ENCODE measurements at places on chromosomes 2 and 18. TPM values are rescaled to one million over a fixed set of nuclear protein-coding genes. Genes with fewer than 3 reads are reported as not detected.

DNA sequence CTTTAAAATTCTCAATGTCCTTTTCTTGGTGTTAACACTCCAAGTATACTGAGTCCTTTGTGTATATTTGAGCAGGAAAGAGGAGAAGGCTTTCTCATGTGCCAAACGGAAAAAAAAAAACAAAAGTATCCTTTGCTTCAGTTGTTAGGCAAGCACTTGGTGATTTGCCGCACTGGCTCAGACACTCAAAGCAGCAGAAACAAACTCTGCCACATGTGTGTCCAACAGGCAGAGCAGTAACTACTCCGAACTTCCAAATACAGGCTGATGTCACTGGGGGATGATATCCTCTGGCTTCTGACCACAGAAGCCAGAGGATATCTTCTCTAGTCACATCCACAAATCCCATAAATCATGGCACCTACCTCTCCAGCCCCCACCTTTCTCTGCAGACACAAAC lies 108.0 kb upstream of the SALL3 start:
- no peak overlapping the region for H3K4me3 ChIP-seq
- H3K4me1 ChIP-seq, result no peaks in the 10 kb centered on the region
- H3K36me3 ChIP-seq, result no peaks in the 10 kb centered on the region
- peaks cover 10% of the 10 kb centered on the region for H3K27me3 ChIP-seq

DNA sequence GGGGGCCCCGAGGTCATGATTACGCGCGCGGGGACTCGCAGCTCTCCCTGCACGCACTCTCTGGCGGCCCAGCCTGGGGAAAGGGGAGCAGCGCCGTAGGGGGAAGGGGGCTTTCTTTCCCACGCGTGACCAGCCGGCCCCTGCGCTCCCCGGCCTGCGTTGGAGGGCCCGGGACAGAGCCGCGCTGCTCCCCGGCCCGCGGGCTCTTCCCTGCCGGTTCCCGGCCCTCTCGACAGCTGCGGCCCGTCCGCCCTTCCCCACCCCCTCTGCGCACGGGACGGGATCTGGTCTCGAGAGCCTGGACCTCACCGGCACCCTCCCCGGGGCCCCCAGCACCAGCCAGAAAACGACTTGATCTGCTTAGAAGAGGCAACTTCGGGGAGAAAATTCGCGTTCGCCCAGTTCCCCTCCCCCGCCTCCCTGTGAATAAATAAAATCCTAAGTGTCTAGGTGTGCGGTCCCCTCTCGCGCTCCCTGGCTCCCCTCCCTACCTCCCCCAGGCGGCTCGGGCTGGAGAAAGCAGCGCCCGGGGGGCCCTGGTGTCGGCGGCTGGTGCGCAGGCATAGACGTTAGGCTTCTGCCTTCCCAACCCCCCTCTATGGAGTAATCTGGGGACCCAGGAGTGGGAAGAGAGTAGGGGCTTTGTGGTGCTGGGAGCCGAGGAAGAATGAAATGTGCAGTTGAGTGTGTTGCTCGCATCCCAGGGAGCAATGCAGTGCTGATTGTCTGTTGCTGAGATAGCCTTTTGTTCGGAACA lies 803 bp upstream of the FIGN start:
- peaks cover 4% of the 10 kb centered on the region for H3K4me1 ChIP-seq
- H3K4me3 ChIP-seq, result no peak overlapping the region
- H3K27me3 ChIP-seq, result peaks cover 13% of the 10 kb centered on the region
- no peak overlapping the region for H3K27ac ChIP-seq

GRCh38 chr2:201786471-201786870 lies 5.7 kb upstream of the ALS2 start:
- H3K27ac ChIP-seq, result no peak overlapping the region
- H3K4me3 ChIP-seq, result no peak overlapping the region
- no peaks in the 10 kb centered on the region for H3K36me3 ChIP-seq
- peaks cover 3% of the 10 kb centered on the region for H3K4me1 ChIP-seq
- H3K27me3 ChIP-seq, result peaks cover 3% of the 10 kb centered on the region

GRCh38 chr2:119960821-119961220 lies 52.1 kb upstream of the EPB41L5 start:
- H3K27ac ChIP-seq, result no peak overlapping the region
- DNase-seq, result no peak
- no peak overlapping the region for H3K4me3 ChIP-seq
- H3K4me1 ChIP-seq, result peaks cover 9% of the 10 kb centered on the region
- peaks cover 43% of the 10 kb centered on the region for H3K36me3 ChIP-seq
- H3K27me3 ChIP-seq, result no peaks in the 10 kb centered on the region

GRCh38 chr2:5740817-5741216 lies 48.6 kb downstream of the SOX11 start:
- no peak for DNase-seq
- H3K36me3 ChIP-seq, result no peaks in the 10 kb centered on the region
- no peak overlapping the region for H3K27ac ChIP-seq
- no peaks in the 10 kb centered on the region for H3K4me1 ChIP-seq

GRCh38 chr2:70923378-70924015 lies 12.2 kb upstream of the ATP6V1B1 start:
- peak; percentile 39 for DNase-seq
- no peaks in the 10 kb centered on the region for H3K4me1 ChIP-seq
- no peaks in the 10 kb centered on the region for H3K36me3 ChIP-seq
- no peak overlapping the region for H3K4me3 ChIP-seq
- H3K27me3 ChIP-seq, result peaks cover 2% of the 10 kb centered on the region

- peaks cover 12% of the 10 kb centered on the region for H3K4me1 ChIP-seq
- peak overlapping the region; percentile 92 for H3K4me3 ChIP-seq
- H3K27ac ChIP-seq, result peak overlapping the region; percentile 84
- H3K36me3 ChIP-seq, result peaks cover 42% of the 10 kb centered on the region
- no peak for DNase-seq
- peaks cover 21% of the 10 kb centered on the region for H3K27me3 ChIP-seq
Observed at GRCh38 chr18:658947-659533, 1.6 kb downstream of the TYMS start.

DNA sequence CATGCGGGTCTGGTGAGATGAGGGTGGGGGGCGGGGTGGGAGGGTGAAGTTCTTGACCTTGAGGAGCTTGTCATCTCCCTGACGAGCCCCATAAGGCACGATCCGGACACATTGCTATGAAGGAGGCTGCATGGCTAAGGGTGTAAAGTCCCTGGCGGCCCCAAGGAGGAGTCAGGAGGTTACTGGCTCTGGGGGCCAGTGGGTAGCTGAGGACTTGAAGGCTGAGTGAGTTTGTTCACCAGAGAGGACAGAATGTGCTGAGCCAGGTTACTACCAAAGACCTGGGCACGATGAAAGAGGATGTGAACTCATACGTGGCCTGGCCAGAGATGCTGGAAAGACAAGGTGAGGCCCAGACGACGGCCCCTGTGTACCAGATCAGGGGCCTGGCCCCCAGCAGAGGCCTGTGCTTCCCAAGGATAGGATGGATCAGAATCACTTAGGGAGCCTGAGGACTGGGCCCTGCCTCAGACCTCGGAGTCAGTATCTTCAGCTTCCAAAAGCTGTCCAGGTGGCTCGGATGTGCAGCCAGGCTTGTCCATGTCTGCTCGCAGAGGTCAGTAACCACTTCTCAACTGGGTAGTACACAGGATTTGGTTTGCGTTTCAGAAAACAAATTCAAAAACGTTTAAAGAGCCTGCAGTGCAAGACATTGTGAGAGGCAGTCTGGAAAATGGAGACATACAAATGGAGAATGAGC lies 110.9 kb downstream of the RNF144A start:
- H3K4me1 ChIP-seq, result peaks cover 9% of the 10 kb centered on the region
- H3K27me3 ChIP-seq, result no peaks in the 10 kb centered on the region
- no peak for DNase-seq
- no peak overlapping the region for H3K27ac ChIP-seq

DNA sequence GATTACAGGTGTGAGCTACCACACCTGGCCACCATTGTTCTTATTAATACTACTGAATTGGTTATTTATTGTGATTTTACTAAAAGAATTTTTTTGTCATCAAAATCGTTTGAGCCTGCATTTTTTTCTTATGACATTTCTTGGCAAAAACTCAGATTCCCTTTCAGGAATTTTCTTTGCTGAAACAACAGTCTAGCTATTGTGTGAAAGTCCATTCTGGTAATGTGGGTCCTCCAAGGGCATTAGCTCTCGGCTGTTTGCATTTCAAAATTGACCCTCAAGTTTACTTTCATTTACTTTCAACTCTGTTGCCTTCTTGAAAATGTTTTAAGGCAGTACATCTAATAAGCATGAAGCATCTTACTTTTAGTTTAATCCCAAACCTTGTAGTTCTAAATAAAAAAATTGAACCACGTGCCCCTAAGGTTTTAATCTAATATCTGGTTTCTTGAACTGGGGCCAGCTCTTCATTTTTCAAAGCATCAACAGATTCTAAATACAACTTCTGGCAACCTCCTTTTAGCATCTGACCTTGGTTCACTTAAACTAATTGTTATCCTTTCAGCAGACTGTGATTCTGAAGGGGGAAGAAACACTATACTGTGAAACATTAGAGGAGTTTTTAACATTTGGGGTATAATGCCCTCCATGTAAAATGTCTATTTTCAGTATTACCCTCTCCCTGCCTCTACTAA lies 325.2 kb upstream of the RAB12 start:
- H3K36me3 ChIP-seq, result no peaks in the 10 kb centered on the region
- no peaks in the 10 kb centered on the region for H3K27me3 ChIP-seq
- H3K4me3 ChIP-seq, result no peak overlapping the region
- no peak overlapping the region for H3K27ac ChIP-seq
- DNase-seq, result no peak

DNA sequence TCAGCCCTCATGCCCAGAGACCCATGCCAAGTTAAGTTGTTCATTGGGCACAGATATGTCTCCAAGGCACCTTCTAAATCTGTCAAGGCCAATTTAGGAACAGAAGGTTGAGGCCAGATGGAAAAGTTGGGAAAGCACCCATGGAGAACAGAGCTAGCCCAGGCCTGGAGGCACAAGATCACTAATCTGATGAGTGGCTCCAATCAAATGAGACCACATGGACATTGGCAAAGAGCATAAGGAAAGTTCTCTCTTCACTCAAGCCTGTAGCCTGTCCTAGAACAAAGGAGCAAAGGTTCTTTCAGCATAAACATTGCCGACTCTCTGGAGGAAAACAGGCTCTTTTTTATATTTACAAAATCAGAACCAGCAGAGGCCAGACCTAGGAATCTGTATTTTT lies 154.8 kb downstream of the RNF152 start:
- DNase-seq, result no peak
- no peak overlapping the region for H3K4me3 ChIP-seq
- H3K4me1 ChIP-seq, result no peaks in the 10 kb centered on the region
- H3K27ac ChIP-seq, result no peak overlapping the region
- H3K27me3 ChIP-seq, result no peaks in the 10 kb centered on the region
- H3K36me3 ChIP-seq, result no peaks in the 10 kb centered on the region

GRCh38 chr18:66011916-66012315 lies 261.1 kb downstream of the CDH7 start:
- no peaks in the 10 kb centered on the region for H3K4me1 ChIP-seq
- H3K4me3 ChIP-seq, result no peak overlapping the region
- H3K27me3 ChIP-seq, result no peaks in the 10 kb centered on the region
- no peak for DNase-seq
- H3K27ac ChIP-seq, result no peak overlapping the region

GRCh38 chr18:74389171-74389927 lies 67.8 kb downstream of the DIPK1C start:
- no peak for DNase-seq
- no peaks in the 10 kb centered on the region for H3K36me3 ChIP-seq
- H3K4me1 ChIP-seq, result peaks cover 13% of the 10 kb centered on the region
- no peak overlapping the region for H3K27ac ChIP-seq

- no peak overlapping the region for H3K27ac ChIP-seq
- no peak overlapping the region for H3K4me3 ChIP-seq
- no peaks in the 10 kb centered on the region for H3K4me1 ChIP-seq
- DNase-seq, result no peak
- H3K27me3 ChIP-seq, result peaks cover 16% of the 10 kb centered on the region
Observed at GRCh38 chr2:31108561-31109286, 29.5 kb downstream of the GALNT14 start.

DNA sequence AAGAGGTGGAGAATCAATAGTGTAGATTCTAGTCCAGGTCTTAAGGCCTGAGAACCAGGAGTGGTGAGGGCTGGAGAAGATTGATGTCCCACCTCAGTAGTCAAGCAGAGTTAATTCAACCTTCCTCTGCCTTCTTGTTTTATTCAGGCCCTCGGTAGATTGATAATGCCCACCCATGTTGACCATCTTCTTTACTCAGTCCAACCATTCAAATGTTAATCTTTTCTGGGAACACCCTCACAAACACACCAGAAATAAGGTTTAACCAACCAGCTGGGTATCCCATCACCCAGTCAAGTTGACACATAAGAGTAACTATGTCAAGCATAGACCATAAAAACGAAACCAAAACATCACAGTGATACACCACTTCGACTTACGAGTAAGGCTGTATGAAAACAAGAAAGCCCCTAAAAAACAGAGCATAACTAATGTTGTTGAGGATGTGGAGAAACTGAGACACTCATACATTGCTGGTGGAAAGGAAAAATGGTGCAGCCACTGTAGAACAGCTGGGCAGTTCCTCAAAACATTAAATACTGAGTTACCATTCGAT lies 57.5 kb downstream of the SLC35F5 start:
- no peaks in the 10 kb centered on the region for H3K36me3 ChIP-seq
- H3K4me1 ChIP-seq, result peaks cover 37% of the 10 kb centered on the region
- no peak for DNase-seq
- H3K27me3 ChIP-seq, result no peaks in the 10 kb centered on the region
- peak overlapping the region; percentile 87 for H3K27ac ChIP-seq

DNA sequence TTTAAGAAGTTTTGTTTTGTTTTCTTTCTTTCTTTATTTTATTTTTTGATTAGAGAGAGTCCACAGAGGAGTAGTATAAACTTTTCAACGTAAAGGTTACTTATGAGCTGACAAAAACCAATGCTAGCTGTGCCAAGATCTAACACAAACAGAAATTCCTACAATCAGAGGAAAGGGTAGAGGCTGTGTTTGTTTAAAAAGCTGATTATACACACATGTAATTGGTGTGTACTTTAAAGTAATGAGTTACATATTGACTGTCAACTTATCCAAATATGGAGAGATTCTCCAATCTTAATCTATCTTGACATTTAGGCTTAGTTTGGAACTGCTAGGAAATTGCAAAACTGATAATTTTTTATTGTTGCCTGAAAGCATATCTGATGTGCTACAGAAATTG lies 63.7 kb upstream of the FAM110C start:
- peaks cover 15% of the 10 kb centered on the region for H3K27me3 ChIP-seq
- DNase-seq, result no peak
- H3K36me3 ChIP-seq, result peaks cover 5% of the 10 kb centered on the region
- H3K4me1 ChIP-seq, result no peaks in the 10 kb centered on the region
- no peak overlapping the region for H3K4me3 ChIP-seq
- H3K27ac ChIP-seq, result no peak overlapping the region

Gene TMEM17
- total RNA-seq, result 0.24 TPM

Gene MATN3
- not detected for total RNA-seq

Gene CAVIN2
- total RNA-seq, result not detected

Gene UGT1A4
- total RNA-seq, result not detected

Gene TEKT4
- not detected for total RNA-seq

Gene PLEKHH2
- total RNA-seq, result 0.81 TPM

Gene C1GALT1C1L
- not detected for total RNA-seq

Gene GALR1
- total RNA-seq, result not detected

Gene ARHGAP15
- 70.2 TPM for total RNA-seq

Measured in activated CD4-positive, alpha-beta memory T cell treated with anti-CD3 and anti-CD28 coated beads for 36 hours (primary cell).